ENCODE measurements at places on chromosomes 5 and 9.

GRCh38 chr5:73564675-73565074 lies 764 bp downstream of the ANKRA2 start:
- DNase-seq = peak; percentile 12

DNA sequence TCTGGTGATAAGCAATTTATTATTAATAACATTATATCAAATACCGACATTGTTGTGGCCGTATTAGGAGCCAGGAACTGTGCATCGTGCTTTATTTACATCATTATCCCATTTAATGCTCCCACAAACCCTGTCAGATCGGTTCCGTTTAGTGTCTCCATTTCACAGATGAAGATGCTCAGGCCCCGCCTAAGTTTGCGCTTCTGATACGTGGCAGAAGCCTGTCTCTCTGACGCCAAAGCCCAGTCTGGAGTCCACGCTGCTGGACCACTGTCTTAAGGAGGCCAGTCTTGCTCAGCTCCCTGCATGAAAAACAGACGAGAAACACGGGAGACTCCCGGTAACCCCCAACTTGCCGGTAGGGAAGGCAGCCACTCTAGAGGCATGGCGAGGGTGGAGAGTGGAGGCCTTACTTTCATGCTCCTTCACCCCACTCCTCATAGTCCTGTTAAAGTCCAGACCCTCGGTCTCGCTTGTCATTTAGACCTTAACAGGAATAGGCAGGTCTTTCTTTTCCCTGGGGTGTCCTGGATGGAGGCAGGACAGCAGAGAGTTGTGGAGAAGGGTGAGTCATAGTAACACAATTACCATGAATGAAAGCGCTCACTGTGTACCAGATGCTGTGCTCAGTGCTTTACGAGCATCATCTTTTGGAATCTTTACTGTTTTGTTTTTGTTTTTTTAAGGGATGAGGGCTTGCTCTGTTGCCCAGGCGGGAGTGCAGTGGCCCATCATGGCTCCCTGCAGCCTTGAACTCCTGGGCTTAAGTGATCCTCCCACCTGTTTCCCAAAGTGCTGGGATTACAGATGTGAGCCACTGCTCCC lies 872 bp downstream of the TXNDC15 start:
- peak; percentile 91 for DNase-seq

DNA sequence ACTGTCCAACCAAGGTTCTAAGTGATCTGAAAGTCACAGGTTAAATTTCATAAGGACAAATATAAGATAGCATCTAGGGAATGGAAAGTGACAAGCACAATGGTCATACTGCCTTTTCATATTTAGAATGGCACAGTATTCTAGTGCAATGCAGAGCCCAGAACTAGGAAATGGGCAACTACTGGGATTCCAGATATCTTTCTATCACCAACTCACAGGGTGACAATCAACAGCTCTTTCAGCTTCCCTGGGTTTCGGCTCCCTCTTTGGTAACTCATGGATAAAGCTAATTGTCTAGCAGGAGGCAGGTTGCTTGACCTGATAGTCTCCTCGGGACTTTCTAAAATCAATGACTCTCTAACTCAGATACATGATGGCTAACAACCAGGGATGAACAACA lies 60.4 kb downstream of the NR3C1 start:
- DNase-seq = no peak

GRCh38 chr5:158966716-158967115 lies 133.0 kb downstream of the EBF1 start:
- DNase-seq = no peak

DNA sequence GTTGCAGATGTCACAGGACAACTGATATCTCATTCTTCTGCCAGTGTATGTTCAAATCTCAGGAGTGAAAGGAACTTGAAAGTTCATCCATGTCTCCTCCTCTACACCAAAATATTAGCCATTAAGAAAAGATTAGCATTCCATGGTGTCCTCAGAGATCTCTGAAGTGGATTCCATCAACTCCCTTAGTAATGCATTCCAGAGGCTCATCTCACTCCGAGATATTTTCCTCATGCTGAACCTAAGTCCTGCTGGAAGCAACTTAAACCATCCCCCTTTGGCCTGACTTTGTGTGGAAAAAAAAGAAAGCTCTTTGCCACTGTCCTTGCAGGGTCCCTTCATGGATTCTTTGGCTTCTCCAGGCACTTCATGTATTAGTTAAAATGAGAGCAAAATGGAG lies 155.7 kb upstream of the ZNF462 start:
- DNase-seq = peak; percentile 66

DNA sequence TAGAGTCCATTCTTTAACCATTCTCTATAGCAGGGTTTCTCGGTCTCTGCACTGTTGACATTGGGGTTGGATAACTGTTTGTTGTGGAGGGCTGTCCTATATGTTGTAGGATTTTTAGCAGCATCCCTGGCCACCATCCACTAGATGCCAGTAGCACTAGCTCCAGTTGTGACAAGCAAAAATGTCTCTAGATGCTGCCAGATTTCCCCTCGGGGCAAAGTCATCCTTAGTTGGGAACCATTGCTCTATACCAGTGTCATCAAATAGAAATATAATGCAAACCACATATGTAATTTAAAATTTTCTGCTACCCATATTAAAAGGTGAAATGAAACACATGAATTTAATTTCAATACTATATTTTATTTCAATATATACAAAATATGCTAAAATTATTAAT lies 2.9 kb downstream of the TTC23L start:
- no peak for DNase-seq

DNA sequence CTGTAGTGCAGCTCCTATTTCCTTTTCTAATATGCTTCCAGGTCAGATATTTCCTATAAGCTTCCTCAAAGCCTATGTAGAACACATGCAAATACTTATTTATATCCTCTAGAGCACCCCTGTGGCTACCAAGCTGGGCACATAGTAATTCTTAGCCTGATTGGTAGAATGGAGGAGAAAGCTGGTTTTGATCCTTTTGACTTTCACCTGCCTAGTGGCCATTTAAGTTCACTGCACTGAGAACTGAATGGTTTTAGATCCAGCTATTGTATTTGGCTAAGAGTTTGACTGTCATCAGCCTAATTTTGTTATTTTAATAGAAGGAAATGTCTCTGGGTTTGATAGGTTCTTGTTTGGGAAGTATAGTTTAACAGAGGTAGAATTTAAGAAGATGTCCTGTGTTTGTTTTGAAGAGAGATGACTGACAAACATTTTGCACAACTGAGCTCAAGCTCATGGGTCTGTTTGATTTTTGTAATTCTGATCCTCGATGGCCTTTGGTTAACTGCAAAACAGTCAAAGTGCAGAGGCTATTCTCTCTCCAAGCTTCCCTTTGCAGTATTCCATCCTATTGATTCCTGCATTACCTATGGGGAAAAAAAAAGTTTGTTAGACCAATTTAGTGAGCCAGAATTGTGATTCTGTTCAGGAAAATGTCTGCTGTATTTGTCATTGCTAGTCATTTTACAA lies 85.4 kb downstream of the KCNN2 start:
- no peak for DNase-seq

DNA sequence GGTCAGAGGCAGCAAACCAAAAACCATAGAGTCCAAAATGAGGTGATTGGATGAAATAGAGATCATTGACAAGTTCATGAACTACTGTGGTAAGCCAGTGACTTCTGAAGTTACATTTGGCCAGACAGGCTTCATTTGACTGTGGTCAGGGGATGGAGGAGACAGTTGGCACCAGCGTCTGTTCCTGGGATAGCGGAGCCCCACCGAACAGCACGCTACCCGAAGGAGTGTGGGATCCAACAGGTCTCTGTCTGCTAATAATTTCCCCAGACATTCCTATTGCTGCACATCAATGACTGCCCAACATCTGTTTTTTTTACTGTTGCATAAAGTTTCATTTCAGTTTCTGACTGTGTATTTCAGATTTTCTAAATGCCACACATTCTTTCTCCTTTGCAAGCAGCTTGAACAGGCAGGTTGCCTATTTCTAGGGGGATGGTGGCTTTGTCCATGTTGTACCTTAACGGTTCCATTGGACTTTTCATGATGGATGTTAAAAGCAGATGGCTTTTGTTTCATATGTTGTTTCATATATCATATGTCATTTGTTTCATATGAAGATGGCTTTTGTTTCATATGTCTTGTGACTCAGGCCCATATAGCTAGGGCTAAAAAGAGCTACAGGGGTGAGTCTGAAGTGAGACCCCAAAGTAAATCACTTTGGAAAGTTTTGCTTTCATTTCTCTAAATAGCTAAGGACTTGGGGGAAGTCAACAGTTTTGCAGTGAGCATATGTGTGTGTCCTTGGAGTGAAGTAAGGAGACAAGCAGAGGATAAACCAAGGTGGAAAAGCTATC lies 180.8 kb downstream of the GOLPH3 start:
- DNase-seq = peak; percentile 98

GRCh38 chr9:137688725-137689124 lies 69.9 kb downstream of the EHMT1 start:
- DNase-seq = no peak

- no peak for DNase-seq
Observed at GRCh38 chr5:150406723-150407095, 6.0 kb downstream of the CD74 start.

DNA sequence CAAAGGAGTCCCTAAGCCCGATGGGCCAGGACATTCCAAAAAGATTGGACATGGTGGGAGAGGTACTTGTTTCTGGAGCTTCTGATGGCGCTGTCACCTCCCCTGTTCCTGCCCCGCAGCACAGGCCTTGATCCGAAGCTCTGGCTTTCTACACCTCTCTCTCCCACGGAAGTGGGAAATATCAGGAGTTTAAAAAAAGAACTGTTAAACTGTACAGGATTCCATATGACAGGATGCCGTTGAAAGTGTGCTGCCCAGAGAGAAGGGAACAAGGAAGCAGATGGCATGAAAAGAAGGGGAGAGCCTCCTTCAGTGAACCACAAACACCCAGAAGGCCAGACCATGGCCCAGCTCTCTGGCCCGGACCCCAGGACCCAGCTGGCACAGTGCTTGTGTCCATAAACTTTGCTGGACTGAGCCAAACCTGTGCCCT lies 26.8 kb upstream of the SLC2A8 start:
- no peak for DNase-seq

DNA sequence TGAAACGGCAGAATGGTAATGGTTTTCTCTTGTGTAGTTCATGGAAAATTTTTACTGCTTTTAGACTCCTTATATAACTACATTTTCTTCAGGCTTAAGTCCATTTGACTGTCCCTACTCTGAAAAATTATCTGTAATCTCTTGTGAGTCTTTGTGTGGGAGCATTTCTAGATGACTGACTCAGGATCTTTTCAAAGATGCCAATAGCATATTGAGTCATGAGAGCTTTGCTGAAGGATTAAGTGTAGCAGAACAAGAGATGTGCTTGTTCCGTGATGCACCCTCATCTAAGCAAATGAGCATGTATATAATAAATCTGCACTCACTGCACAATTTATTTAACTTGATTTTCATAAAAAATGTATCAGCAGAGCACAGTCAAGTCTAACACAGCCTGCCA lies 298.7 kb upstream of the CDH6 start:
- no peak for DNase-seq

DNA sequence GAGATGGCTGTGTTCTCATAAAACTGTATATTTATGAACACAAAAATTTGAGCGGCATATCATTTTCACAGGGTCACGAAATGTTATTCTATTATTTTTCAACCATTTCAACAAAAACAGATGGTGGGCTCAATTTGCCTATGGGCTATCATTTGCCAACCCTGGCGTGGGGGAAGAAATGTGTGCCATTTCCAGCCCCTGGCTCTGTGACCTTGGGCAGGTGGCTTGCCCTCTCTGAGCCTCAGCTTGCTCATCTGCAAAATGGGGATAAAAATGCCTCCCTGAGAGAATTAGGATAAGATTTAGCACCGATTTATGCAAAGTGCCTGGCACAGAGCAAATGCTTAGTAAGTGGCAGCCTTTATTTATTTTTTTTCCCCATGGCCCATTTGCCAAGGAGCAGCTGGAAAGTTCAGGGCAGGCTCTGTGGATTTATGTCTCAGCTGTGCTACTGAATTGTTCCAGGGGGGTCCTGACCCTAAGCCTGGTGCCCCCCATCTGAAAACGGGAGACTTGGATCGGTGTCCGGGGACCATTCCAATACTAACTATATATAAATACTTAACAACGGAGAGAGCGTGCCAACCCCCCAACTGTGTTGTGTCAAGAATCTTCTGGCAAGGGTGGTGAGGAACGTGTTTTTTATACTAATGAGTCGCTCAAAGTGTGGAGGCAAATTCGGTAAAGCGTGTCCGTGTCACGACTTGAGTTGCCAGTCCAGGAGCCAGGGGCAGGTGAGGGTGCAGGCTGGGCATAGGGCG lies 34.5 kb downstream of the HRH2 start:
- DNase-seq = no peak

- DNase-seq = peak; percentile 68
Observed at GRCh38 chr9:95055851-95056551, 261.5 kb downstream of the FANCC start.

DNA sequence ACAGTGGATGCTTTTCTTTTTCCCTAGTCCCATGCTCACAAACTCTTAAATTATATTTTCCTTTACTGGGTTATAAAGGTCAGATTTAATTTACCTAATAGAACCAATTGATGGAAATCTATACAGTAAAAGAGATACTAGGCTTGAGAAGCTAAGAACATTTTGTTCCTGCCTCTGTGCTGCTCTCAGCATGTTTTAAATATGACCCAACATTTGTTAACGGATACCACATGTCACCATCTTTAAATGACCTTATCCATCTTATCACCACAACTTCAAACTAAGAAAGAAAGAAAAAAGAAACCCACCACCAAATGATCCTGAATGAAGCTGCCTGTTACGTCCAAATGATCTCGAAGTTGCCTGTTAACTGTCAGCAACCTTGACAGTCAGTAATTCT lies 334.7 kb upstream of the ZNF608 start:
- no peak for DNase-seq

GRCh38 chr9:129610213-129610472 lies 10.8 kb downstream of the C9orf50 start:
- DNase-seq = no peak

DNA sequence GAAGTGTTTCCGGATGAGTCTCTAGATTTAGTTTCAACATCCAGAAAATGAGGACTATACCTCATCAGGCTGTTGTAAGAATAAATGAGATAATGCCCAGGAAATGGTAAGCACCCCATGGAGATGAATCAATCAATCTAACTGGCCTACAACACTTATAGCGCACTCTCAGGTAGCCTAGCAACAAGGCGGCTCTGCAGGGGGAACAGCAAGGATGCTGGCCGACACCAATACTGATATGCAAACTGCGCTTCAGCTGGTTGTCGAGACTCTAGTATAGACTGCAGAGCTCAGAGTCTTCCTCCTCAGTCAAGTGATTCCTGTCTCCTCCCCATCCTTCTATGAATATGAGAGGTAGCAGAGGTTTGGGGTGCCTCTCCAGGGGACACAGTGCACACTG lies 218.8 kb upstream of the WWC1 start:
- no peak for DNase-seq

- no peak for DNase-seq
Observed at GRCh38 chr5:35369965-35370790, 139.9 kb upstream of the PRLR start.

Data from AG10803 (cell line).